Progenitor cell of endocrine pancreas (in vitro differentiated cells): ENCODE measurements at places on chromosomes 6 and 20.

GRCh38 chr6:151380848-151381205, 10.5 kb downstream of the ZBTB2 start:
- DNase-seq: no peak

DNA sequence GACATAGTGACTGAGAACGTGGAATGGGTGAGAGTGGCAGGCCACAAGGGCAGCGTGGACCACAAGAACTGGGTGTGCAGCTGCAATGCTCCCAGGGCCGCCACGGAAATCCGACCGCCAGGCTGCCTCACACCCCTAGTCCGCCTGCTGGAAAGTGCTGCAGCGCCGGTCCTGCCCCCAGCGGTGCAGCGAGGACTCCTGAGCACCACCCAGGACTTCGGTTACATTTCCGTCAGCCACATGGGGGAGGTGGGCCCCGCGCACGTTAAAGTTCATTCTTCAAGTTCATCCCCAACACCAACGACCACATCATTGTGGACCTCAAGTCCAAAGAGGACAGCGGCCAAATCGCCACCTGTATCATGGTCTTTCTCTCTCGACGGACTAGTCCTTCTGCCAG, 126.1 kb upstream of the CARMIL1 start:
- no peak for DNase-seq

DNA sequence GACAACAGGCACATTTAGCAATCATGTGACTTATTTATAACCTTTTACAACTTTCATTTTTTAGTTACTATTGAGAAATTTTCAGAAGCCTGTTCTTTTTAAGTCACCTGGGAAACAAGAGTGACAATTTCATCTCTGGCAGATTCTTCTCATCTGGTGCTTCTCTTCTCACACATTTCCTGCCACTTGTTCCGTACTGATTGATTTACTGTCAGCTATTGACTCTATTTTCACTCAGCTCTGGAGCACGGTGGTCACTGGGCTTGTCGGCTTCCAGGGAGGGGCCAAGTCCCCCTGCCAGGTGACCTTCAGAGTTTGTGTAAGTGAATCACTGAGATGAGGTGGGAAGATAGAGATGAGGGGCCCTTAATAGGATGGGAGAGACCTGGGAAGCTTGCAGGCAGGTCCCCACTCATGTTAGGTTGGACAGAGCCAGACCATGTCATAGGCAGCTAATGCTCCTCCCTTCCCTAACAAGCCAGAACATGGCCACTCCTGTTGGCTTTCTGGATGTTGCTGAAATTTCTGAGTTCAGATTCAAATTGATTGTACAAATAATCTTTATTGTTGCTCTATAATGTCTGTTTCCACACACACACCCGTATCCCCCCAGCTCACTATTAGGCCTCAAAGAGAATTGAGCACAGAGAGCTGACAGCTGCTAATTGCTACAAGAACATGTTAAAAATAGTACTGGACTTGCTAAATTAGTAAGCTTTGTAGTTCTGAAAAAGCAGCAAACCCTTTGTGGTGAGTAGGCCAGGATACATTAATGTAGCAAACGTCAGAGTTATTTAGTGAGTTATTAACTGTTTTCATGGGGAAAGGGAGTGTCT, 13.3 kb downstream of the DUSP22 start:
- DNase-seq: no peak

DNA sequence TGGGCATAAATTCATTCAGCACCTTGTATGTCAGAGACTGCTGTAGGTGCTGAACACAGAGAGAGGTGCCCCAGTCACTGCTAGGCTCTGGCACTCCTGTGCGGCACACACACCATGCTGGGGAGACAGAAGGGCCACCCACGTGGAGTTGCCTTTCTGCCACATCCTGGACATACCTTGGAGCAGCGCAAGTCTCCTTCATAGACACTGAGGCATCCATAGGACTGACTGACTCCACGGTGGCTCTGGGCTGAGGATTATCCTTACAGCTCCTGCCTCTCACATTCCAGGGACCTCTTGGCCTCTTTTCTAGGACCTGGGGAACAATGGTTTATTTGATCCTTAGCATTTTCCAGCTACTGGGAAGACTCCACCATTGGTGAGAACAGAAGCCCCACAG, 26.0 kb upstream of the SLC22A23 start:
- no peak for DNase-seq

GRCh38 chr20:48638546-48638945, 189.3 kb downstream of the PREX1 start:
- no peak for DNase-seq

DNA sequence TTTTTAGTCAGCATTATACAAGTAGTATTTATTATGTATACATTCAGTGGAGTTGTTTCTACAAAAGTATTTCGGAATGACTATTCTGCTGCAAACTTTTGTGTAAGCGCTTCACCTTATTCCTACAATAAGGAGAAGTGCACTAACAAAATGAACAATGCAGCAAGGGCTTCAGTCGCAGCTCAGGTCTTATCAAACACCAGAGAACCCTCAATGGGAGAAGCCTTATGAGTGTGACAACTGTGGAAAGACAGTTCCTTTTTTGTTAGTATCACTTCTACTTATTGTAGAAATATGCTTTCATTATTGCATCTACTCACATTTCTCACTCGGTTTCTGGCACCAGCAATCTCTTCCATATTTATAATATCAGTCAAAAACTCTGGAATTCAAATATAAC, 18.8 kb downstream of the ZKSCAN3 start:
- DNase-seq: no peak

GRCh38 chr6:137155830-137156229, 17.6 kb downstream of the IL22RA2 start:
- DNase-seq: no peak

DNA sequence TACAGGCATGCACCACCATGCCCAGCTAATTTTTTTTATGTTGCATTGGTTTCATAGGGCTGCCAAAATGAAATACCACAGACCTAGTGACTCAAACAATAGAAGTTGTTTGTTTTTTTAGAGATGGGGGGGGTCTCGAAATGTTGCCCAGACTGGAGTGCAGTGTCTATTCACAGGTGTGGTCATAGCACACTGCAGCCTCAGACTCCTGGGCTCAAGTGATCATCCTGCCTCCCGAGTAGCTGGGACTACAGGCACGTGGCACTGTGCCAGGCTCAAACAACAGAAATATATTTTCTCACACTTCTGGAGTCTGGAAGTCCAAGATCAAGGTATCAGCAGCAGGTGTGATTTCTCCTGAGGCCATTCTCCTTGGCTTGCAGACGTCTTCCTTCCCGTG, 6.6 kb upstream of the SLC16A10 start:
- DNase-seq: no peak

DNA sequence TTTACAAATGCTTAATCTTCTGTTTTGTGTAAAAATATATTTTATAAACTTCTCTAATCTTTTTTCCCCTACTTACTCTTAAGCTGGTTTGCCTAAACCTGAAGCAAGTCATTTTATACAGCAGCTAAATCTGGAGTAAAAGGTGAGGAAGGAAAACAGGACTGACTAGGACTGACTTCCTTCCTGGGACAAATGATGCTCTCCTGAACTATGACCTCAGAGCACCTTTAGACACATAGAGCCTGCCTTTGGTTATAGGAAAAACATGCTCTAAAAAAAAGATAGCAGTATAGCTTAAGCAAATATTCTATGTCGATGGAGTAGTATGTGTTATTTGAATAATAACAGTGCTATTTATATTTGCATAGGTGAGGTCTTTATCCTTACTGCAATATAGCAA, 21.5 kb upstream of the ADGRG6 start:
- no peak for DNase-seq

DNA sequence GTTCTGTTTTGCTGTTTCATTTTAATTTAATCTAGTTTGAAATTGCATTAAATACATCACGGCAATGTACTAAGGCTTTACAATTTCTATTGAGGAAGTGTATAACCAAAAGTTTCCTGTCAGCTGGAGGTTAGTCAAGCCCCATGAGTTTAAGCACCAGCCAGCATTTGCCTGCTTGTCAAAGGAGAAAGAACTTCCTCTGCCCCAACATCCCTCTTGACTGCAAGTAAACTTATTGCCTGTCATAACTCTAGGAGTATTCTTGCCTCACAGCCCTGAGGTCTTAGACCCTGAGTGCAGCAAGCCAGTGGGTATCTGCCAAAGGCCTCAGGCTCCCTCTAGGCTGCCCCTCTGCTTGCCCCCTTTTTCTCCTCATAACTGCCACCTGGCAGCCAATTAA, 106.7 kb upstream of the INSM1 start:
- DNase-seq: no peak

DNA sequence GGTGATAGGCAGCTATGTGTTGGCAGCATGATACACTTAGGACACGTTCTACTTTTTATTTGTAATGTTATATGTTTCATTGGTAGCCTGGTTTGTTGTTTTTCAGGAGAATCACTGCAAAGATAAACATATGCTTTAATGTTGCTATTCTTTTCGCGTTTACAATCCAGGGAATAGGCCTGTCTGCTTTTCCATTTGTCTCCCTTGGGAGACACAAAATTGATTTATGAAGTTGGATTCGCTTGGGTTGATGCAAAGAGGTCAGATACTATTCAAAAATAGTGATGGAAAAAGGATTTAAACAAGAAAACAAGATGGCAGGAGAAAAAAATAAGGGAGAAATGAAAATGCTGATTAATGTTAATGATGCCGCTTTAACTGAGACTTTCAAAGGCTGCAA, 179.5 kb upstream of the SOX4 start:
- DNase-seq: no peak
